ENCODE measurements at places on chromosomes 1 and 21.

- DNase-seq, result no peak
These were observed 33.5 kb downstream of the USP24 start for GRCh38 chr1:55181666-55182065.

- DNase-seq, result no peak
These were observed 31.6 kb downstream of the CD1D start for GRCh38 chr1:158212320-158212719.

GRCh38 chr1:163768576-163768975, 446.8 kb downstream of the NUF2 start:
- no peak for DNase-seq

DNA sequence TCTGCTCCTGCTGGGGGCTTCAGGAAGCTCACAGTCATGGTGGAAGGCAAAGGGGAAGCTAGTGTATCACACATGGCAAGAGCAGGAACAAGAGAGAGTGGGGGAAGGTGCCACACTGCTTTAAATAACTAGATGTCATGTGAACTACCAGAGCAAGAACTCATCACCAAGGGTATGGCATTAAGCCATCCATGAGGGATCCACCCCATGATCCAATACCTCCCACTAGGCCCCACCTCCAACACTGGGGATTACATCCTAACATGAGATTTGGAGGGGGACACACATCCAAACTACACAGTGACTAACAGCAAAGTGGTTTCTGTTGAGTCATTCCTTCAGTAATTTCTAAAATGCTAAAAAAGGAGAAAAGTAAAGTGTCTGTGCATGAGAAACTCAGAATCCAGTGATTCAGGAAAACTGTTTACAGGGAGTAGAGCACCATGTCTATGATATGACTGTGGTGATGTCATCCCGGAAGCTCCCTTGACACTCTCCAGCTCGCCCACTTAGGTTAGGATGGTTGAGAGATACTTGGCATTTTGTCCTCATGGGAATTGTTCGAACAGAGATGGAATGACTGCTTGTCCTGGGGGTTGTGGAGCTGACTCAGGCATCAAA, 50.3 kb downstream of the CHD1L start:
- no peak for DNase-seq

DNA sequence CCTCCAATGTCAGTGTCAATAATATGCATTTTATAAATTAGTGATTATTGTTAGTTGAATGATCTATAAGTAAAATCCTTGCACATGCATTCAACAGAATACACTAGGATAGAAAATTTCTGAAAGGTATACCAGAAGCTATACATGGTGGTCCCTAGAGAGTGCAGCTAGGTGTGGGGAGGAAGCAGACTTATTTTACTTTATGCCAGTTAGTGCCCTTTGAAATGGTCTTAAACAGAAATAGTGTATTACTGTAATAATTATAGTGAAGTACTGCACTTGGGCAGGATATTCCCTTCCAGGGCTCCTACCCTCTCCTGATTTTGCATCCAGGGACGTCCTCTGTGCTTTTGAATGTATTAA, 23.2 kb upstream of the WDR26 start:
- no peak for DNase-seq

- DNase-seq, result no peak
These were observed 100.0 kb downstream of the ETS2 start for GRCh38 chr21:38905752-38906151.

DNA sequence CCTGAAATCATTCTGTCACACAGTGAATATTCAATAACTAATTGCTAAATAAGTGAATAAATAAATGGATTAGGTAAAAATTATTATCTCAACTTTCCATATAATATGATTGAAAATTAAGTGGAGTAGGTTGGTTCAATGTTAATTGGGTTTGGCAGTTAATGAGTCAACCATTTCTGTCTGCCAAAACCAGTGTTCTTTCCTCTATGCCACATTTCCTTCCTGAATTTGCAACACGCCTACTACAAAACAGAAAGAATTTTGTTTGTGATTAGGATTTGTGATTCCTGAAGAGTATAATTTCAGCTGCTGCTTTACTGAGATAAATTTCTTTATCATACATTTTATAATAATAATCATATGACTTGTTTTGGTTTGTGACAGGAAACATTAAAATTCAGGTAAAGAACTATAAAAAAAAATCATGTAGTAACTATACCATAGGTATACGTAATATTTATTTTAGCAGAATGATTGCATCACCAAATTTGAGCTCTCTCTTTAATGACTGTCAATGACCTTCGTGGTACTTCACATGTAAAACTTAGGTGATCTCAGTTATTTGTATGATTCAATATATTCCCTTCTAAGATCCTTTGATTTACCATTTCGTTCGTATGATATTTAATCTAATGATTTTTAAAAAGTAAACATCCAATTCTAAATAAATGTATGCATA, 241.3 kb downstream of the KCNT2 start:
- DNase-seq, result no peak

DNA sequence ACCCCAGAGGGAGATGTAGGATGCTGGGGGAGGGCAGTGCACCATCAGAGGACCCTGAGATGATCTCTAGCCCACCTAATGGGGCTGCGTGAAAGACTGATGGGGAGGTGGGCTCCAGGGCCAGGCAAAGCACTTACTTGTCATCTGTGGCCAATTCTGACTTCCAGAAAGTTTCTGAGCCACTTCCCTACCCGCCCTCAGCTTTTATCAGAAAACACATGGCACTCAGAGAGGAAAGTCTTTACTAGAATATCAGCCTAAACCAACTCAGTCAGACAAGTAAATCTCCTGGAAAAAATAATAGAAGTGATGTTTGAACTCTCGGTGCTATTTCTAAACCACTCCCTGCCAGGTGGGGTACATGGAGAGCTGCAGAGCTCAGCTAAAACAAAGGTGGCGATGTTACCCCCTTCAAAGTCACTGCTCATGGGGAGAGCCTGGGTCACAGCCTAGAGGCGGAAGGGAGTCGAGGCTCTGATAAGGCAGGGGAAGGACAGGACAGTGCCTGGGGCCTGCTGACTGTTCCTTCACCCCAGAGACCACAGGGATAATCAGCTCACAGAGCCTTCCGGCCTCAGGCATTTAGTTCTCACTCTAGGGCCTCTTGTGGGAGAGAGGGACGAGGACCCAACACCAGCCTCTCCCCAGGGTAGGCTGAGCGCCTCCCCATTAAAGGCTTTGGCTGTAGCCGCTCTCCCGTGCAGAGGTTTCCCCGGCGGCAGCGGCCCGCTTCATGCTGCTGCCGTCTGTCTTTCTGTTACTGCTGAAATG, 14.2 kb downstream of the SMIM12 start:
- DNase-seq, result no peak

GRCh38 chr1:147514233-147514632, 27.1 kb upstream of the BCL9 start:
- DNase-seq, result no peak

DNA sequence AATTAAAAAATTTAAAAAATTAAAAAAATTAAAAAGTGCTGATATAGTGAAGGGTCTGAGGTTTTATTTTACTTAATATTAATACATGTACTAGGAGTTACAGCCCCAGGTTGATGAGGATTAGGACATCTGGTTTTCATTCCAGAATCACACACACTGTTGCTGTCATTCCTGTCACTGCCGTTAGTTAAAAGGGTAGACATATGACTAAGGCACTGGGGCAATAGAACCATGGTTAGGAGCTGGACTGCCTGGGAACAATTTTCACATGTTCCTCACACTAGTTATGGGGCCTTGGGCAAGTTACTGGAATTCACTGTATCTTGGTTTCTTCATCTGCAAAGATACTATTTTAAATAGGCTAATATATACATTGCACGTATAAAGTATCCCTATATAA, 191.8 kb upstream of the DPYD start:
- DNase-seq, result no peak

GRCh38 chr1:247857985-247858619, 1.1 kb downstream of the TRIM58 start:
- no peak for DNase-seq

DNA sequence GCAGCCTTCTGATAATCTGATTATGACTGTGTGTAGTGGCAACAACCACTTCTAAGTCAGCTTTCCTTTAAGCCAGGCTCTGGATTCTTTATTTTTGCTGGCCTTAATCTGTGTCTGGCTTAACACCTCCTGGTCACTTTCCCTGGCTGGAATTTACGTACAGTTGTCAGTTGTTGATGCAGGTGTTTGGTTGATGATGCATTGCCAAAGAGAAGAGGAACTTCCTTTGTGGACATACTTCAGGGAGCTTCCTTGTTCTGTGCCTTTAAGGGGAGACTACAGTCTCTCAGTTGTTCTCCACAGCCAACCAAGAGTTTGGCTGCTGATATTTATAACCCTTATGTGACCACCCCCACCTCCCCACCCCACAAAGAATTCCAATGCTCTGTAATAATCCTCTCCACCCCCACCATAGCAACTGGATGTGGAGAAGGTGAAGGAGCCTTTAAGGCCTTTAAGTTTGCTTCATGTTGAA, 96.0 kb upstream of the BMP8A start:
- DNase-seq, result no peak

GRCh38 chr1:214500340-214501055, 50.9 kb downstream of the PTPN14 start:
- no peak for DNase-seq

DNA sequence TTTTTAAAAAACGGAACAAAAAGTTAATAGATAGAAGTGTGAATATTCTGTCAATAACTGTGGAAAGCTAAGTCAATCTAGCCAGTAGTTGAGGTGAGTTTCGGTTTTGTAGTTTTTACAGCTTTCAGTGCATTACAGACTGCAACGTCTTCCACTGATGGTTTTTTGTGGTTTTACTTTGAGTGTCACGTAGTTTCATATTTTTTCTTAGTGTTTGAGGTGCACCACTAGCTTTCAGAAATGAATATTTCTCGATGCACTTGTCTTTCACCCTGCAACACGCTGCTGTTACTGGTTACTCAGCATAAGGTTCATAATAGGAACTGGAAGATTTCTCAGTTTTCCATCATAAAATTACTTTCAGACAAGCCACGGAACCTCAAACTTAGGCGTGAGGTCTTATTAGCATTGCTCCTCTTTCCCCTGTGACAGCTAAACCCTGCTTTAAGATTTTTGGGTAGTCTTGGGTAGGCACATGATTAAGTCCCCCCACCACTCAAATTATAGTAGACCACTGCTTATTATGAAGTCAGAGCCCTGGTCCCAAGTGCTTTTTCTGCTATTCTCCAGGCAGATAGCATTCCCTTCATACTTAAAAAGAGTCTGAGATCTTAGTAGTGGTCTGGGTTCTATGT, 1412.7 kb downstream of the KCNT2 start:
- DNase-seq, result no peak

GRCh38 chr1:46244656-46245371, 2.7 kb upstream of the RAD54L start:
- DNase-seq, result no peak

DNA sequence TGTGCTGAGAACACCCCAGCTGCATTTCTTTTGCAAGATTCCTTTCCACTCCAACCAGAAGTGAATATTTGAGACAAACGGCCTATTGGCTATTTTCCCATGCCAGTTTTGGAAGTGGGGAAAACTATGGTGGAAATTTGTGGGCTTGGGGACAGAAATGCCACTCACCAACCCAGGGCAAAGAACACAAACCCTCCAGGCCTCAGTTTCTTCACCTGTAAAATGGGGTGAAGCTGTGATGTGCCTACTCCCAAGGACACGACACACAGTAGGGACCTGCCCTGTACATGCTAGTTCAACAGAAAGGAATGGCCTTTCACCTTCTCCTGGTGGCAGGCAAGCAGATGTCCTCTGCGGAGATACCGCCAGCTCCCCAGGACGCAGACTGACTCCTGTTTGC, 46.5 kb downstream of the SIM2 start:
- DNase-seq, result no peak

GRCh38 chr1:240836271-240836670, 224.3 kb upstream of the GREM2 start:
- no peak for DNase-seq

- DNase-seq, result no peak
These were observed 62.9 kb downstream of the CDKN2C start for GRCh38 chr1:51032936-51033335.

GRCh38 chr1:198363625-198364151, 176.8 kb downstream of the ATP6V1G3 start:
- no peak for DNase-seq

GRCh38 chr1:223352944-223353343, 11.0 kb downstream of the SUSD4 start:
- DNase-seq, result no peak

DNA sequence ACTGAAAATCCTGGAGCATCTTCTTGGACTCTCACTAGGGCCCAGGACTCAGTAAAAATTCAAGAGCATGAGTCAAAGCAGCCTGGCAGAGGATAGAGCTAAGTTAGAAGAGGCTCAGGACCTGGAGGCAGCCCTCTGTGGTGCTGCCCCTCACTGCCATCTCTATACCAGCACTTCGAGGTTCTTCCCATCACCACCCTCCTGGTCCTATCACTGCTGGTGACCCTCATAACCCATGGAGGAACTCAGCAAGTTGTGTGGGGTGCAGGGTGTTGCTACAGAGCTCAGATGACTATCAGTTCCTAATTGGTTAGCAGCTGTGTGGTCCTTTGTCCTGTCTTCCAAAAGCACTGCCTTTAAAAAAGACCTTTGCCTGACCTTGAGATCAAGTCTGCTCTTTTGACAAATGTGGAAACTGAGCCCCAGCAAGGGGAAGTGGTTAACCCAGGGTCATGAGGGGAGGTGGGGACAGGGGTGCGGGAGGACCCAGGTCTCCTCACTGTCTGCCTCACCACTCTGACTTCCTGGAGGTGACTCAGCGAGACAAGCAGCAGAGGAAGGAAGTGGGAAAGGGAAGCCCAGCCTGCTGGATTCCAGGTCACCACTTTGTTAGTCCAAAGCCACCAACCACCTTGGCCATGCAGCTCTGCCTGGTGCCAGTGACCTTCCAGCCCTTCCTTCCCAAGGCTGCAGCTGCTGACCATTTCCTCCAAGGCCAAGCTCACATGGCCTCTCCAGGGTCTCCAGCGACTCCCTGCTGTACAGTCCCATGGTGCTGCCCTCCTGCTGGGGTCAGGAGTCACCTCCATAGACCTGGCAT, 199.4 kb upstream of the EDN2 start:
- no peak for DNase-seq

- no peak for DNase-seq
These were observed 1.0 kb downstream of the KCNK1 start for GRCh38 chr1:233614743-233615521.

- DNase-seq, result no peak
These were observed 68.2 kb downstream of the TMEM53 start for GRCh38 chr1:44605914-44606615.

DNA sequence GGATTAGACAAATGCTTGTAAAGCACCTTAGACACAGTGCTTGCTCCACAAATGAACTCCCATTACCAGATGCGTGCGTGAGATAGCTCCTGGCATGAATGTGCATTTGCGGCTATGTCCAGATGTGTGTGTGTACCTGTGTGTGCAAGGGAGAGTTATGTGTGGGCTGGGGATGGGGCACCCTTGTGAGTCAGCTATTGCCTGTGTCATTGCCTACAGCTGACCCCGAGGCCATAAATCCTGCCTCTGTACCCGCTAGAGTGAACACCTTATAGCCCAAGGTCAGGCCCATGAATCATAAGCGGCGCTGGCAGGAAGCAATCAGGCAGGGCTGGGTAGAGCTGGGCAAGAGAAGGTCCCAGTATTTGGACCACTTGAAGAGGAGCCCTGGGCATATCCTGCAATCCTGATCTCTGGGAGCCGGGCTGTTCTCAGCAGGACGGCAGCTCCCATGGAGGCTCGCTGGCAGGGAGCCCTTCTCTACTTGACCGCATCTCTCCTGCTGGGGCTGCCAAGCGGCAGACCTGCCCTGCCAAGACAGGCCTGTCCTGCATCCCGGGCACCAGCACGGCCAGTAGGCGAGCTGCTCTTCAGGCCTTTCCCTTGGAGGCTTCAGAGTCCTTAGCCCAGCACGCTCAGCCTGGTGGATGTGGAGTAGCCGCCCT, 86.4 kb downstream of the TMEM53 start:
- DNase-seq, result no peak

All from NCI-H187 treated with DMSO at 0.1 percent for 48 hours (cell line).